Activated effector memory CD4-positive, alpha-beta T cell treated with Interleukin-2 at 50 U/mL for 16 hours (primary cell): ENCODE measurements at places on chromosomes 2 and 18.

GRCh38 chr2:72581560-72582181 lies 244.2 kb downstream of the EXOC6B start:
- DNase-seq: no peak

- no peak for DNase-seq
Observed at GRCh38 chr2:33522576-33522975, 46.1 kb downstream of the RASGRP3 start.

DNA sequence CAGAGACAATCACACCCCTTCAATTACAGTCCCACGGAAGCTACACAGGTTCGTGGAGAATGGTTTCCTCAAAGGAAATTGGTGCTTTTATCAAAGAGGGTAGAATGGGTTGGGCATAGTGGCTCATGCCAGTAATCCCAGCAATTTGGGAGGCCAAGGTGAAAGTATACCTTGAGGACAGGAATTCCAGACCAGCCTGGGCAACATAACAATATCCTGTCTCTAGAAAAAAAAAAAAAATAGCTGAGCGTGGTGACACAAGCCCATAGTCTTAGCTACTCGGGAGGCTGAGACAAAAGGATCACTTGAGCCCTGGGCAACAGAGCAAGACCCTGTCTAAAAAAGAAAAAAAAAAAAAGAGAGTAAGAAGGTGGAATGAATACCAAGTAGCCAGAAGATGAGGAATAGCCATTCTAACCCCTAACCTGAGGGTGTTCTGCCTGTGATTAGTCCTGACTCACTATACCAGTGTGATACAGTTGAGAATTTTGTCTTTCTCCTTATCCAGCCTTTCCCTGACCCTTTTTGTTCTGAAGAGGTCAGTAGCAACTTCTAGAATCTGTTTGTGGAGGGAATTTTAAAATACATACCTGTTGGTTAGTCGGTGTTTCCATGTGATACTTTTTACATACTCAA lies 283.2 kb downstream of the MREG start:
- no peak for DNase-seq

DNA sequence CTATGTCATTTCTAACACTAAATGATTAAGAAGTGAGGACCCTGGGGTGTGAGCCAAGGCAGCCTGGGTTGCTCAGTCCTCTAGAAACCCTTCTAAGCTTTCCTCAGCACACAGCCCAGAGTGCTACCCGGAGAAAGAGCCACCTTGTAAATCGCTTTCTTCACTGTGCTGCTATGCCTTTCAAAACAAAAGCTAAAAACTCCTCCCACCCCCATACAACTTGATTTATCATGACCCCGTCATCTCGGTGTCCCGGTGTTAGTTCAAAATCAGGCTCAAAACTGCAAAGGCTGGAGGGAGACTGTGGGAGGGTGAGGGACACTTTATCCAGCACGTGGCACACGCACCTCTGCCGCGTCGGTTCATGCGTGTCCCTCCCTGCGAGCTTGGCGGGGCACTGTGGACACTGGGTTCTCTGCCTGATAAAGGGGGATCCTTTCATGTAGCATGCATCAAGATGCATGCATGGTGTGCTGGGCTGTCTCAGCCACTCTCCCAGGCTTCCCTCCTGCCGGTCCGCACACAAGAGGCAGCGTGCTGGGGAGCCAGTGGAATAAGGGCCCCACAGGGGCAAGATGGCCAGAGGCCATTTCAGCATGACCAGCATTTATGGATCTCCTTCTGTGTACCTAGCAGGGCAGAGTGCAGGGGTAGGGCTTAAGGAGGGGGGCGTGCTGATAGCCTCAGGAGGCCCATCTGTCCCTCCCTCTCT lies 170.4 kb downstream of the SMAD7 start:
- DNase-seq: no peak

DNA sequence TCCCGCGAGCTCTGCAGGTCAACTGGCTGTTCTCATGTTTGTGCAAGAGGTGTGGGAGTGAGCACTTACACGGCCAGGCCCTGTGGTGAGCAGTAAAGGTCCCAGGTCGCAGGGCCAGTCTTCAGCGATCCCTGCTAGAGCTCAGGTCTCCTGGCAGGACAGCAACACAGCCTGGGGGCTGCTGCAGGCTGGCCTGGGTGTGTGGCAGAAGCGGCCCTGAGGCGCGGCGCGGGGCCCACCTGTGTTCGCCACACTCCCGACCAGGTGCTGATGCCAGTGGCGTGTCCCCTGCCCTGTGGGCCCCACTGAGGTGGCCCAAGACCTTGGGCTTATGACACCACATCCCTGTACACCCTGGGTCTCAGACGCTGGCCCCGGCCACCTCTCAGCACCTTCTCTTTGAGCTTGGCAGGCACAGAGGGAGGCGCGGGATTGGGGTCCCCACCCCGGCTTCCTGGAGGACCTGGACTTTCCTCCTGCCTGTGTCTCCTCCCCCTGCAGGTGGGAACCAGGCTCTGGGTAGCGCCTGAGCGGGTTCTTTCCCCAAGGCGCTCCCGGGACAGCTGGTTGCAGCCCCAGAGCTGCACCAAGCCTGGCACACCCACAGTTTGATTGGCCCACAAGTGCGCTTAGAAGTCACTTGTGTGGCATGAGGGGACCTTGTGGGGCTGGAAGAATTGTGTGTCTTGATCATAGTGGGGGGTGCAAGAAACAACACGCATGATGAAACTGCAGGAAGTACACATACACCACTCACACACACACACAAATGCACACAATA lies 59.2 kb downstream of the TWIST2 start:
- DNase-seq: no peak

GRCh38 chr2:152890736-152891135 lies 172.3 kb downstream of the ARL6IP6 start:
- no peak for DNase-seq

GRCh38 chr2:110104025-110104771 lies 11.4 kb downstream of the MALL start:
- no peak for DNase-seq

GRCh38 chr18:36406805-36407204 lies 109.3 kb downstream of the FHOD3 start:
- no peak for DNase-seq

DNA sequence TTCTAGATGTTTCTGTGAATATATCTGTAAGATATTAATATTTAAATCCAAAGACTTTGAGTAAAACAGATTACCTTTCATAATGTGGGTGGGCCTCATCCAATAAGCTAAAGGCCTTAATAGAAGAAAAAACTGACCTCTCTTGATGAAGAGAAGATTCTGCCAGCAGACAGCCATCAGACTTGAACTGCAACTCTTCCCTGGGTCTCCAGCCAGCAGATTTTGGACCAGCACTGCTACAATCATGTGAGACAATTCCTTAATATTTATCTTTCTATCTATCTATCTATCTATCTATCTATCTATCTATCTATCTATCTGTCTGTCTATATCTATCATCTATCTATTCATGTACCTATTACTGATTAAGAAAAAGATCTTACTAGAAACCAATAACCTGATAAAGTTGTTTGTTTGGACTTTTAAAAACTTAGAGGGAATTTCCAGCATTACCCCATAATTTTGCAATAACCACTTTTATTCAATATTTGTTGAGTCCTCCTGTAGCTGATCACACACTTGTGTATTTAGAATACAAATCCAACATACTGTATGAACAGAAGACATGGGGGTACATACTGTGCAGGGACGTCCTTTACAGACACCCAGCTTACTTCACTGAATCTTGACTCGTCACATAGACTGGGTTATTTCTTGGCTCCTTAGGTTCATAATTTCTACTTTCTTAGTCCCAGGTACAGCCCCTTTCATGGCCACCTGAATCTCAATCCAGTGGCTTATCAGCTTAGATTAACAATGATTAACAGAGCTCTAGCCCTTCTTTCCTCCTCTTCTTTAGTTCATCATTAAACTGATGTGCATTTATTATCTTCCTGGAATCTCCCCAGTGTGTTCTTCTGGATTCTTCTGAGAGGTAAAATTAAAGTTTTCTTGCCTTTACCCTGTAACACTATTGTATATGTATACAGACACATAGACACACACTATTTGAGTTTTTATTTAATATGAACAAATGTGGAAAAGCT lies 27.2 kb upstream of the STAT4 start:
- DNase-seq: no peak

- no peak for DNase-seq
Observed at GRCh38 chr18:71831039-71831438, 713.1 kb downstream of the CBLN2 start.

DNA sequence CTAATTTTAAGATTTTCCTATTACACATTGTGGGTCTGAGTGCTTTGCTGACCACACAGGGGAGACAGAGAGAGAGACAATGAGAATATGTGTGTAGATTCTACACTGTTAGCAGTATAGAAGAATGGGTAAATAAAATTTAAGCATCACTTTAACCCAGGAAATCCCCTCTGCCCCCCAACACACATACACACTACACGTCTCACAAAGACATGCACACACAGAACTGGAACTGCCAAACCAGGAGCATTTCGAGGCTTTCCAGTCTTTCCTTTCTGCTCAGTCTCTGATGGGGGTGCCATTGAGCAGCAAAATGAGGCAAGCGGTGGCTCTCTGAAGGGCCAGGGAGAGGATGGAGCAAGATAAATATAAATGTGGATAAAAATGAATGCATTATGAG lies 2.5 kb downstream of the MERTK start:
- DNase-seq: no peak

DNA sequence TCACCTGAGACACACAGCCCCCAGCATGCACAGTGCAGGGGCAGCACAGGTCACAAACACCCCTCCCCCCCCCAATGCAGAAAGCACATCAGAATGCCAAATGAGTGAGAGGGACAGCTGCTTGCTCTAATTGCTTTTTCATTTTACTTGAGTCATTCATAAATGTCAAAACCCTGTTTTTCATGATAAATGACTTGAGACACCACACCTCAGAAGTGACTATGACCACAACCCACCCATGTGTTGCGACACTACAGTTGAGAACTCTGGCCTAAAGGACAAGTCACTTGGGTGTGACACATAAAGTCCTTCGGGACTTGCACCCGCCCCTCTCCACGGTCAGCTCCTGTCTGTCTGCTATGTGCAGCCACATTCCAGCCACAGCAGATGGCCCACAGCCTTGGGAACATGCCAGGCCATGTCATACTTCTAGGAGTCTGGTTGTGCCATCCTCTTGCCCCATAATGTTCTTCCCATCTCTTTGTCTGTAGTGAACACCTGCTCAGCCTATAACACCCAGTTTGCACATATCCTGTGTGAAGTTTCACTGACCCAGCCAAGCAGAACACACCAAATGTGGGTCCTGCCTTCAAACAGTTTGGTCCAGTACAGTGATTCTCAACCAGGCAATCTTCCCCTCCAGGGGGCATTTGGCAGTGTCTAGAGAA lies 30.2 kb upstream of the RIOK3 start:
- DNase-seq: no peak

DNA sequence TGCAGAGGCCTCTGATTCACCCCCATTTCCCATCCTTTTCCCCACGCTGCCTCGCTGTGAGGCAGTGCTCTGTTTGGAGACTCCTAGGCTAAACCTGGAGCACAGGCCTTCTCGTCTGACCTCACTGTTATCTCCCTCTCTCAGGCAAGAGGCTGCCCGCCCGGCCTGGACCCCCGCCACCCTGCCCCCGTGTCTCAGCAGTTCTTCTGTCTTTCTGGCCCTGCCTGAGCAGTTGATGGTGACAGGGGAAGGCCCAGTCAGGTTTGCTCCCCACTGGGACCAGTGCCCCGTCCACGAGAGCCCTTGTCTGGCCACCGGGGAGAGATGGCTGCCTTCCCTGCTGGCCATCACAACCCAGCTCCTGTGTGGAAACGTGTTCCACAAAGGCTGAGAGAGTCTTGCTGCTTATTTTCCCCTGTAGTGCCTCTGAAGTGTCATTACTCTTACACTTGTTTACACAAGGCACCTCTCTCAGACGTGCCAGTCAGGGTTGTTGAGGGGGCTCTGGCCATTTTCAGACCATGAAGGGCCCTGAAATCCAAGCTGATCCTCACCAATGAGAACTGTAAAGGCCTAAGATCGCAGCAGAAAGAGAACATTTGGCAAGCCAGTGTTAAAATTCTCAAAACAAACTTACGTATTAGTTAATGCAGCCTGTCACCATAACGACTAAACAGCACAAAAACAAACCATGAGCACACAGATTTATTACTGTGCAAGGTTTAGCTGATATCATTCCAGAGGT lies 210.9 kb downstream of the NDUFA10 start:
- DNase-seq: no peak

GRCh38 chr2:158174495-158174894 lies 72.8 kb downstream of the UPP2 start:
- no peak for DNase-seq

- DNase-seq: no peak
Observed at GRCh38 chr2:163711699-163712098, 24.1 kb downstream of the FIGN start.

DNA sequence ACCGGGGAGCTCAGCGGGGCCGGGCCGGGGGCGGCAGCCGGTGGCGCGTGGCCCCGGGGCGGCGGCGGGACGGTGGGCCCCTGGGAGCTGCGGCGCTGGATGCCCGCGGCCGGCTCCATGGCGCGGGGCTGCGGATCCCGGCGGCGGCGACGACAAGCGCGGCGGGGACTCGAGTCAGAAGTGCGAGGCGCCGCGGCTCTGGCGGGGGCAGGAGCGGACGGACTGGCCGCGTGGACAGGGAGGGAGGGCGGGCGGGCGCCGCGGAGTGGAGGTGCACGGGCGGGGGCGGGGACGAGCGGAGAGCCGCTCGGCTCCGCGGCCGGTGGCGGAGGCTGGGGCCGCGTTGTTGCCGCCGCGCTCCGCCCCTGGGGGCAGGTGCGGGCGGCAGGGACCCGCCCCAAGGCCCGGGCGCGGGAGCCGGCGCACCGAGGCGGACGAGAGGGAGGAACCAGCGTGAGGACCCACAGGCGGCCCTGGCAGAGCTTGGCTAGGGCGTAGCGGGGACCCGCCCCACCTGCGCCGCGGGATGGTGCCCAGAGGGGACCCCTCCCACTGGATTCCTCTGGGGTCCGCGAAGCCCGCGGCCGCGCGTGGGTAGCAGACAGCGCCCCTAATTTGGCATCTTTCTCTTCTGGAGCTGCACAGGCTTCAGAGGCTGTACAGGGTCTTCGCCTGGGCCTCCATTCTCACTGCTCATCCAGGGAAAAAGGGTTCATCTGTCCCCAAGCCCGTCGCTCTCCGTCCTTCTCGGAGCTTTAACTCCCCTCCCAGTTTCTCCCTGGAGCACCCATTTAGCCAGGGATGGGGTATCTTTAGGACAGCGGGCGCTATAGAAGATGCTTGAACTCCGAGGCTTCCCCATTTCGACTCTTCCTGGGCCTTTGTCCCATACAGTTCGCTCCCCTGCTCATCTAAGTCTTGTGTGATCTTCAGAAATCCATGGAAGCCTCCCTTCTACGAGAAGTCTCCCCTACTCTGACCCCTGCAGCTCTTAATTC lies at the start of gene TMEM163:
TSS of gene TMEM163 (minus strand) at position 184 of the 998 bp plus-strand sequence.
- peak; percentile 12 for DNase-seq

- DNase-seq: no peak
Observed at GRCh38 chr2:142306131-142306530, 175.3 kb upstream of the LRP1B start.
